ENCODE measurements at places on chromosomes 1 and 21. TPM values are rescaled to one million over a fixed set of nuclear protein-coding genes. Genes with fewer than 3 reads are reported as not detected.

- DNase-seq: no peak
Observed at GRCh38 chr1:93701629-93702028, 20.0 kb upstream of the BCAR3 start.

DNA sequence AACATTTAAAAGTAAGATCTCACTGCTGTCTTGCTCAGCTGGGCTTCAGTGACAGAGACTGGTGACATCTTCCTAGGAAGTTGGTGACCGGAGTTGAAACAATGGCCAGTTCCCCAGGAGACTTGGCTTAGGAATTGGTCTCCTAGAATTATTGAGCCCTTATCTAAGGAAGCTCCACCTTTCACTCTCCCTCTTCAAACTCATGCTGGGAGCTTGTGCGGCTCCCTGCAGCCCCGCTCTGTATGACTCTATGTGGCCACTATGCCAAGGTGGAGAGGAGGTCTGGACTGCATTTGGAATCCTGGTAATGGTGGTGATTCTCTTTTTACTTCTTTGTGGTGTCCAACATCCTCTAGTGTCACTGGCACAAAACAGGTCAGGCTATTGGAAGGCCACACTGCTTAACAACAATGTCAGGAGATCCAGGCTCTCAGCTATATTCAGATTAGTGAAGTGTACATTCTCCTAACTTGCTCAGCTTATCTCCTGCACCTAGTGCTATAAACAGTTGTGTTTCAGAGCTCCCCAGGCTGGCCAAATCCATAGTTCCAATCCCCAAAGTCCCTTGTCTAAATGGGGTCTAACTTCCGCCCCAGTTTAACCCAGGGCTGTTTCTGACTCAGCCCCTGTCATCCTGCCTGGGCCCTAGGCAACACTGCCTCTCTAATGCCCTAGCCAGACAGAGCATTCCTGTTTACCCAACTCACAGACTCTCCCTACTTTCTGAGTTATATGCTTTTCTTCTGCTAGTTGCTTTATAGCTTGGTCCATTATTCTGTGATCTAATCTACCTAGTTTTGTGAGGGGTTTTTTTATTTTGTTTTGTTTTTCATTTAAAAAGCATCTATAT lies 18.3 kb downstream of the ATP2B4 start:
- DNase-seq: no peak

DNA sequence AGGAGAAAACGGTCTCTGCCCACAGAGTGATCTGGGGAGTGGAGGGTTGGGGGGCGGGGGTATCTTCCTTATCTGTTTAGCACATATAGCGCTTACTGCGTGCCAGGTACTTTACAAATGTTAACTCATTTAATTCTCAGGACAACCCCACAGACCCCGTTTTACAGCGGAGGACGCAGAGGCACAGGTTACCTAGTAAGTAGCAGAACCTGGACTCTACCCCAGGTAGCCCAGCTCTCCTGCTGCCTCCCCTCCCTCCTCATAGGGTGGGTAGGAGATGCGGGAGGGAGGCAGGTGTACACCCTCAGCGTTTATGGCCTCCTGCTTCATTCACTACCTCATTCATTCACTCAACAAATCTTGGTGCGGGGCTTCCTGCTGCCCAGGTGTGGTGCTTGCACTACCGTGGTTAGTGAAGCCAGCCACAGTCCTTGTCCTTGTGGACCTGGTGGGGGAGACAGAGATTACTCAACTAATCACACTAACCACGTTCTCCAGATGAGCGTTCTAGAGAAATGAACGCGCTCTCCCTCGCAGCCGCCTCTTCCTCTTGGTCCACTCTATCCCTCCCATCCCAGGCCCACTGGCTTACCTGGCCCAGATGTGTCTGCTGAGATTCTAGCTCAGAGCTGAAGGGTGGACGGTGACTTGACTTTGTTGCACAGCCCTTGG lies 102.0 kb downstream of the IER5 start:
- DNase-seq: no peak

Gene DMRTA2
- not detected for total RNA-seq

Gene PSMB2
- total RNA-seq: 36.4 TPM
